ENCODE measurements at places on chromosomes 6 and 20. TPM values are rescaled to one million over a fixed set of nuclear protein-coding genes. Genes with fewer than 3 reads are reported as not detected.

The RBM24 gene
- 0.55 TPM for total RNA-seq

The L3MBTL1 gene
- total RNA-seq, result 19.9 TPM

The HAO1 gene
- not detected for total RNA-seq

The ALDH8A1 gene
- total RNA-seq, result not detected

The TBX18 gene
- total RNA-seq, result not detected

The KCNB1 gene
- 0.42 TPM for total RNA-seq

The MTO1 gene
- 23.9 TPM for total RNA-seq

The ID1 gene
- 355 TPM for total RNA-seq

The PCED1A gene
- total RNA-seq, result 30.8 TPM

GRCh38 chr20:35539756-35540212 is 2.1 kb upstream of the ERGIC3 start:
- H3K27me3 ChIP-seq, result no peaks in the 10 kb centered on the region
- peaks cover 2% of the 10 kb centered on the region for H3K4me1 ChIP-seq
- peaks cover 16% of the 10 kb centered on the region for H3K36me3 ChIP-seq
- peak overlapping the region; percentile 82 for H3K4me3 ChIP-seq
- peak; percentile 94 for DNase-seq

DNA sequence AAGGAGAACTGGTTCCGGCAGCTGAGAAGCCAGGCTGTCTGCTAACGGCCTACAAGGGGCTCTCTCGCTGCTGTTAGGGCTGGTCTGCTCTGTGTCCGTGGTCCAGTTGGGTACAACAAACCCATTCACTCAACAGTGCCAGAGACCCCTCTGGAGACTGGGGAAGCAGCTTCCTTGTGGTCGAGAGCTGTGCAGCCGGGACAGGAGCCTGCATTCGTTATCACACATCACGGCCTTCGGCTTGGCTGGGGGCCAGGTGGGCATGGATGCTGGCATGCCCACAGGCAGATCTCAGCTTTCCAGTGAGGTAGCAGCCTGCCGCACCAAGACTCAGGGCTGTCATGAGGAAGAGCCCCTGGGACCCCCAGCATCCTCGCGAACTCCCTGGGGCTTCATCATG is 124.7 kb downstream of the PREX1 start:
- no peak overlapping the region for H3K27ac ChIP-seq
- H3K36me3 ChIP-seq, result no peaks in the 10 kb centered on the region
- H3K27me3 ChIP-seq, result no peaks in the 10 kb centered on the region
- H3K4me1 ChIP-seq, result no peaks in the 10 kb centered on the region

DNA sequence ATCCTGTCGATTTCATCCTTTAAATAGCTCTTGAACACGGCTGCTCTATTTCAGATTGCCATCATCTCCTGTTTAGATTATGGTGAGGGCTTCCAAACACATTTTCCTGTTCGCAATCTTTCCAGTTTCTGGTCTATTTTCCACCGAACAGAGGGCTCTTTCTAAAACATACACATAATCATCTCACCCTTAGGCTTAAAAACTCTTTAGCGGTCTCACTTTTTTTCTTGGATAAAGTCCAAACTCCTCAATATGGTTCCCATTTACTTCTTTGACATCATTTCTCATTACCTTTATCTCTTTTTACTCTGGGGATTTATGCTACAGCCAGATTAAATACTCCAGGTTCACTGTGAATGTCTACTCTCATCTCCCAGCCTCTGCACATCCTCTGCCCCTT is 103.4 kb upstream of the STMND1 start:
- H3K27me3 ChIP-seq, result no peaks in the 10 kb centered on the region
- no peak overlapping the region for H3K4me3 ChIP-seq
- no peaks in the 10 kb centered on the region for H3K36me3 ChIP-seq
- H3K4me1 ChIP-seq, result no peaks in the 10 kb centered on the region

DNA sequence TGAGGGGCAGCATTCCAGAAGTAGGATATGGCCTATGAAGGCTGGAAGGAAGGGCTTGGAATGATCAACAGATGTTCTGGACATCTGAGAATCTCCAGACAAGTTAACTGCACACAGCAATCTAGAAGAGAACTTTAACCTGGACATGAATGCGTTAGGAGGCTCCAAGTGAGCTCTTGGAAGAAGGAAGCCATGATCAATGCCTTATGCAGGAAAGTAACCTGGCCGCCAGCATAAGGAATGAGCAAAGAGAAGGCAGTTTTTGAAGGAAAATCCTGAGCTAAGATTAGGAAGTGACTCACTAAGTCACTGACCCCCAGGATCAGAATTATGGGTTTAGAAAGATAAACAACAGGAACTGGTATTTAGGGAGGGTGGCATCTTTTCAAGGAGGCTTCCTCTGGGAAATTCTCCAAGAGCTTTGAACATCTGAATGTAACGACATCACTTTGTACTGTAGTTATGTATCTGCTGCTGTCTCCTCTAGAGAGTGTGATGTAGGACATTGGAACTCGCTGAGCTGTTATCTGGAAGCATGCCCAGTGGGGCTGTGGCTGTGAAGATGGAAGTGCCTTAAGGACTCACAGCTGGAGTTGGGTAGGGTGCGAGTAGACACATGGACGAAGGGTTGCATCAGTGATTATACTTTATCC is 236.8 kb downstream of the PACRG start:
- no peaks in the 10 kb centered on the region for H3K36me3 ChIP-seq
- DNase-seq, result no peak
- no peaks in the 10 kb centered on the region for H3K27me3 ChIP-seq
- H3K27ac ChIP-seq, result no peak overlapping the region
- no peak overlapping the region for H3K4me3 ChIP-seq

DNA sequence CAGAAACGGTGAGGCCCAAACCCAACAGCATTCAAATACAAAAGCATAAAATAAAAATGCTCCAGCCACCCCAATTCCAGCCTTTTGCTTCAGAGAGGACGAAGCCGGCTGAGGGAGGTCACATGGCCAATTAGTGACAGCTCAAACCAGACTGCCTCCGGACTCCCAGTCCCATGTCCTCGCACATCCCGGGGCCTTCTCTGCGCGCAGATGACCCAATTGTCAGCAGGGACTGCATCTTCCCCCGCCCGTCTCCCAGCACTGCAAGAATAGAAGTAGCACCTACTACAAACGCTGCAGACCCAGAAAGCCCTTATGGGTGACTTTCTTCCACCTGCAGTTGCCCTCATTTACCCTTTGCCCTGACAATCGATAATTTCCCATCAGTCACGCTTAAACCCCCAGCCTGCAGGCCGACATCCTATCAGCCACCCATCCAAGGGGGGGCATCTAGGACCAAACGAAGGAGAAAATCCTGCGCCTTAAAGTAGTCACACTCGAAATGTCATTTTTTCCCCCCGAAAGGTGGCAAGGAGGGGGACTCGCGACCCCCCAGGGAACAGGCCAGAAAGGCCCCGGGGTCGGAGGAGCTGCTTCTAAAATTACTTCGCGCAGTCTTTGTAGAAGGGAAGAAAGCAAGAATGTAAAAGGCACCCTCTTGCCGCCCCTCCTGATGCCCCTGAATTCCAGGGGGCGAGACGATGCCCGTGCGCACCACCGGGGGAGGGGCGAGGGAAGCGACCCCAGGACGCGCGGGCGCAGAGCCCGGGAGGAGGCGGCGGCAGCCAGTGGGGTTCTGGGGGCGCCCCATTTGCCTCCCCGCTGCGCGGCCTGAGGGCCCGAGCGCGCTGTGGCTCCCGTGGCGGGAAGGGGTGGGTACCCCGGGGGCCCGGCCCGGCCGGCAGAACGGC is 792 bp downstream of the SLC23A2 start:
- H3K4me1 ChIP-seq, result no peaks in the 10 kb centered on the region
- no peak overlapping the region for H3K27ac ChIP-seq
- no peaks in the 10 kb centered on the region for H3K27me3 ChIP-seq
- peak overlapping the region; percentile 89 for H3K4me3 ChIP-seq

DNA sequence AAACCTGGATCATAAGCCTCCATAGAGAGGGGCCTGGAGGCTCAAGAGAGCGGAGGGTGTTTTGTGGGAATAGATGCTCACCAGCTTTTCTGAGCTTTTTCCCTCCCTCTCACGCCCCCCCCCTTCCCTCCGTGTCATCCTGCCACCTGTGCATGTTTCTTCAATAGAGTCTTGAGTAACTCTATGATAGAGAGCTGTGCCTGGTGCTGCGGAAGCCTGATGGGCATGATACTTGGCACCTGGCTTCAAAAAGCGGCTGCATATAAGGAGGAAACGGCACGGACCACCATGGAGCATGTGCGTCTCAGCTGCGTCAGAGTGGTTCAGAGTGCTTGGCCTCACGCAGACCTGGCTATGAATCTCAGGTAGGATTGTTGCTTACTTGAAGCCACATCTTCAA is 198.9 kb downstream of the CDH4 start:
- no peak for DNase-seq
- H3K4me3 ChIP-seq, result no peak overlapping the region
- H3K4me1 ChIP-seq, result peaks cover 6% of the 10 kb centered on the region
- H3K36me3 ChIP-seq, result no peaks in the 10 kb centered on the region
- no peak overlapping the region for H3K27ac ChIP-seq

DNA sequence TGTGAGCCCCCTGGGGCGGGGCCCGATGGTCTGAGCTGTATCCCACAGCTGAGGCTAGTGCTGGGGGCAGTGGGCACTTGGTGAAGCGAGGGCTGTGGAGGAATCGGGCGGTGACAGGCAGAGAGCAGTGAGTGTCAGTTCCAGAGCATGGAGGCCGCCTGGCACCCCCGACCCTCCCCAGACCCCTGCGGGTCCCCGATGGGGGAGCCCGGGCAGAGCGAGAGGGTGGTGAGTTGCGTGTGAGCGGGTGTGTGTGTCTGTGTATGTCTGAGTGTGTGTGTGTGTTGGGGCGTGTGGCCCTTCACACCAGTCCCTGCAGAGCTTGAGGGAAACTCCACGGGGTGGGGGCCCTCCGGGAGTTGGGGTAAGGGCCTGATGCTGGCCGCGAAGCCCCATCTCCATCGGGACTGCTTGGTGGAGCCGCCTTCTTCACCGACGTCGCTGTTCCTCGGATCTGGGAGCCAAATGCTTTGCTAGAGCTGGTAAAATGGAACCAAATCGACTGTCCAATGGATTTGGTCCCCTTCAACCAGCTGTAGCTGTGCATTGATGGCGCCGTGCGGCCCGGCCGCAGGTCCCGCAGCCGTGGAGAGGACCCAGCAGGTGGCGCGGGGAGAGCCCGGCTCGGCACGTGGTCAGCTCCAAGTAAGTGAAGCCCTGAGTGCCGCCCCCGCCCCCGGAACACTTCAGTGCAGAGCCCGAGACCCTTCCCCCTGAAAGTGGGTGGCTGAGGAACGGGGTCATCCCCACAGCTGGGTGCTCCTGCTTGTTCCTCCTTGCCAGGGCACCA is 77.7 kb upstream of the SLCO4A1 start:
- no peak for DNase-seq
- H3K27me3 ChIP-seq, result no peaks in the 10 kb centered on the region
- H3K4me3 ChIP-seq, result no peak overlapping the region
- H3K36me3 ChIP-seq, result no peaks in the 10 kb centered on the region

DNA sequence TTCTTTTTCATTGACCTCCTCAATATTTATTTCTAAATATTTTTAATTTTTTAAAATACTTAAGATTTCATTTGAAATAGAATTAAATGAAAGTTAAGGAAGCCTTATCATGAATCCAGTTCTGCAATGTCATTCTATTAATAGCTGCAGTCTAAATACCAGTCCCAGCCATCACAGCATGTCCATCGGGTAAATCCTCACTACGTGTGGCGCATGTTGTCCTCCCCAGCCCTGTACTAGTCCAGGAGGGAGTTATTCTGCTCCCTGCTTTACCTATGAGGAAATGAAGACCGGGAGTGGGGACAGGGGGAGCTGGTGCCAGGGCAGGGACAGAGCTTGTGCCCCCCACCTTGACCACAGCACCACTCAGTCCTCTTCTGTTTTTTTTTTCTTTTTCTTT is 125.1 kb upstream of the QKI start:
- no peaks in the 10 kb centered on the region for H3K4me1 ChIP-seq
- no peaks in the 10 kb centered on the region for H3K27me3 ChIP-seq
- no peak for DNase-seq
- 0 out of 3 replicates have a peak, but pooled peaks cover 2% of the 10 kb centered on the region for H3K36me3 ChIP-seq
- no peak overlapping the region for H3K4me3 ChIP-seq

- H3K4me1 ChIP-seq, result no peaks in the 10 kb centered on the region
- H3K4me3 ChIP-seq, result no peak overlapping the region
- H3K27me3 ChIP-seq, result no peaks in the 10 kb centered on the region
- peaks cover 4% of the 10 kb centered on the region for H3K36me3 ChIP-seq
- no peak for DNase-seq
- H3K27ac ChIP-seq, result no peak overlapping the region
Observed at GRCh38 chr6:109768485-109768884, 77.4 kb downstream of the FIG4 start.

GRCh38 chr6:26057899-26058298 is 29.3 kb upstream of the HFE start:
- H3K4me3 ChIP-seq, result no peak overlapping the region
- H3K27ac ChIP-seq, result no peak overlapping the region
- H3K4me1 ChIP-seq, result no peaks in the 10 kb centered on the region
- no peaks in the 10 kb centered on the region for H3K36me3 ChIP-seq
- no peaks in the 10 kb centered on the region for H3K27me3 ChIP-seq

DNA sequence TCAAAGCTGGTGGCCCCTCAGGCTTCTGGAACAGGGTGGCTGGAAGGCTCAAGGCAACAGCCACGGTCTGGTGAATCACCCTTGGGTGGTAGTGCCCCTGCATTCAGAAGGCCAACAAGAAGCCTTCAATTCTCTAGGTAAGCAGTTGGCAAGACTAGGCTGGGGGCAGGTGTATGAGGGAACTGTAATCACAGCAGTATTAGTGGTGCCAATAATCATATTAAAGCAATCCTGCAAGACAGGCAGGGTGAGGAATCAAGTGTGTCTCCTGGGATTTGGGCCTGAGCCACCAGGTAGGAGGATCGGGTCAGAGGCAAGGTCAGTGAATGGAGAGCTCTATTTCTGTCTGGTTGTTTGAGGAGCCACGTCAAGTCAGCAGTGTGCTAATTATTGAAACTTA is 24.9 kb upstream of the SCUBE3 start:
- no peaks in the 10 kb centered on the region for H3K36me3 ChIP-seq
- H3K4me3 ChIP-seq, result no peak overlapping the region
- H3K27ac ChIP-seq, result no peak overlapping the region
- H3K27me3 ChIP-seq, result no peaks in the 10 kb centered on the region
